ENCODE measurements at places on chromosomes 4 and X.

GRCh38 chr4:188534917-188535316 is 395.7 kb downstream of the TRIML1 start:
- no peak for DNase-seq

- no peak for DNase-seq
Measured at GRCh38 chr4:113919611-113920010, 59.8 kb downstream of the ARSJ start.

DNA sequence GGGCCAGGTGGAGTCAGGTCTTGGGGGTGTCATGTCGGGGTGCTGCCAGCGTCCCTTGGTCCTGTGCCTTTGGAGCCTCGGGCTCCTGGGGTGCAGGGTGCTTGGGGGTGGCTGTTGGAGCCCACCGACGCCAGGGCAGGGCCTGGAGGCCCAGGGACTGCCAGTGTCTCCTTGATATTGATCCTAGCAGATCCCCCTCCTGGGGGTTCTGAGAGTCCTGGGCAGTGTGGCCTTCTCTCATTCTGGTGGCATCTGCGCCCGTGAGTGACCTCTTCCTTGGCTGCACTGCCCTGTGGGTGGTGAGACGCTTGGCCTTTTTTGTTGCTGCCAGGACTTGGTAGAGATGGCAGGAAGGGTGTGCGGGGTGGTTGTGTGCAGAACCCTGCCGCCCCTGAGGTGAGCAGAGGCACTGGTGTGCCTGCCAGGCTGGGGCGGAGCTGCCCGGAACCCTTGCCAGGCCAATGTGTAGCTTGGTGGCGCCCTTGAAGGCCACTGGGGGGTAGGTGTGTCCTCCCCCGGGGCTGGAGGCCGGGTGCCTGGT is 7.0 kb downstream of the NAT8L start:
- no peak for DNase-seq

GRCh38 chr4:110663738-110664444 is 41.0 kb upstream of the PITX2 start:
- no peak for DNase-seq

GRCh38 chrX:39327705-39328104 is 526.4 kb downstream of the MID1IP1 start:
- no peak for DNase-seq

DNA sequence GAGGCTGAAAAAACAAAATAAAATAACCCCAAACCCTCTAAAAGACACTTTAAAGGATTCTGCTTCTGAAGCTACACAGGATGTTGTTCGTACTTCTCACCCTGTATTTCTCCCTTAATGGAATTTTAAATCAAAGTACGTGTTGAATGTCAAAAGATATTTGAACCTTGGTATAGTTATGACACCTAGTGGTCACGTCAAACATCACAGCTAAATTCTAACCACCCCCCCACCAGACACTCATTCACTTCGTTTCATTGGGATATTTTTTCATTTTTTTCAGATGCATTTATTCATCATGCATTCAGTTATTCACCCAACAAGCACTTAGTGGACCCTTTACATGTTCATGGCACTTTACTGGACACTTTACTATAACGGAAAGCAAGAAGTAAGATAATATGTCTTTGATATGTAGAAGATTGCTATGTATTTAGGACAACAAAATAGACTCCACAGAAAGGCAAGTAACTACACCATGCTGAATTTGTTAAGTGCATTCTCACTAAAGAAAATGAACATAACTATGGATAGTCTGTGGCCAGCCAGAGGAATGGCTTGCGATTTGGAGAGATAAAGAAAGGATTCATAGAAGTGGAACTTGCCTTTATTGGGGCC is 62.5 kb upstream of the GPR174 start:
- no peak for DNase-seq

GRCh38 chrX:74536832-74537371 is 77.5 kb downstream of the RLIM start:
- no peak for DNase-seq

DNA sequence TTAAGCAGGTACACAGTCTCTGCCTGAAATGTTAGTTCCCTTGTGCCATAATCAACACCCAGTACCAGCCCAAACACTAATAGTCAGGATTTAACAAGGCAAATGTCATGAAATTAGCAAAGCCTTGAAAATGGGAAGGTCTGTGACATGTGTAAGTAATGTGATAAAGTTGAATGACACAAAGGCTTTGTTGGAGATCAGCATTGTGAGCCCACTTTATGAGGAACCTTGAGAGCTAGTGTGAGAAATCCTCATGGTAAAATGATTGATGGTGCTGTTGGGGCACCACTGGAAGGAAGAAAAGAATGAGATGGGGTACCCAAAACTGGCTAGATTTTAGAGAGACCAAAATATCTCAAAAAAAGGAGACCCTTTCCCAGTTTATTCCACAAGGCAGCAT is 3.3 kb upstream of the LIN54 start:
- DNase-seq, result no peak

GRCh38 chrX:73812256-73812655 is 249.3 kb downstream of the CHIC1 start:
- no peak for DNase-seq

DNA sequence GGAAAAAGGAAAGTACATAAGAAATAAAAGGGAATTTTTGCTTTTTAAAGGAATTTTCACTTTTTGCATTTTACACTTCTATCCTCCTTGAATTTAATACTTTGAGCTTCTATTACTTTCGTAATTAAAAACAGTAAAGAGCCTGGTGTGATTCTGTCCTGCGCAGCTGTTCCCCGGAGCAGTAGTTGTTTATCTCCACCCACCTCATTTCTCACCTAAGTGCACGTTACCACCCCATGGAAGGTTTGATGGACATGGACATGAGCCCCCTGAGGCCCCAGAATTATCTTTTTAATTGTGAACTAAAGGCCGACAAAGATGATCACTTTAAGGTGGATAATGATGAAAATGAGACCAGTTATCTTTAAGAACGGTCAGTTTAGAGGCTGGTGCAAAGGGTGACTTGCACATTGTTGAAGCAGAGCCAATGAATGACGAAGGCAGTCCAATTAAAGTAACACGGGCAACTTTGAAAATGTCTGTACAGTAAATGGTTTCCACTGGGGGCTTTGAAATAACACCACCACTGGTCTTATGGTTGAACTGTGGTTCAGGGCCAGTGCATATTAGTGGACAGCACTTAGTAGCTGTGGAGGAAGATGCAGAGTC is 52.1 kb upstream of the TEX13D start:
- DNase-seq, result no peak

DNA sequence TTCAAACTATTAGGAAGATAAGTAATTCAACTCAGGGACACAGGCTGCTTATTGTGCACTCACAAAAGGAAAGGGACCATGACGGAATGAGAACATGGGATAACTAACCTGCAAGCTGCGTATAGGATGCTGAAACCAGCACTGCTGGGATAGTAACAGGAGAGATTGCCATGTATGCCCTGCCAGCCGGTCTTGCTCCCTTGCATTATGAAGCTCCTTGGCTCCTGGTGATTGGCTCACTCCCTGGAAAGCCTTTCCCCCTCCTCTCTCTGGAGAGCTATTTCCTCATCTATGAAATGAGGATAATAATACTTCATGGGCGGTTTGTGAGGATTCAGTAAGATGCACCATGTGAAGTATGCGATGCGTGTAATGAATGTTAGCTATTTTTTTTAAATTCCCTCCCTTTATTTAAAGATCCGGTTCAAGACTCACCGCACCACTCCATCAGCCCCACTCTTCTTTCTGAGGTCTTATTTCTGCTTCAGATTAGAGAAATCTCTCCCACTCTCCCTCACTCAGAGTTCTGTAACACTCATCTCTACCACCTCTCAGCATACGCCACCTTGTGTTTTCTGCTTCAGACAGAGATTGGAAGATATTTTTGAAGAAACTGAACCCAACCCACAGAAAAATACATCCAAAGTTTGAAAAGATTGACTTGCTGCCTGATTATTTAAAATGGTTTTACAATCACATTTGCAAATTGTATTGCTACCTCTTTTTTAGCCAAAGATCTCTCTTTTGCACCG is 18.4 kb downstream of the MSMO1 start:
- no peak for DNase-seq

DNA sequence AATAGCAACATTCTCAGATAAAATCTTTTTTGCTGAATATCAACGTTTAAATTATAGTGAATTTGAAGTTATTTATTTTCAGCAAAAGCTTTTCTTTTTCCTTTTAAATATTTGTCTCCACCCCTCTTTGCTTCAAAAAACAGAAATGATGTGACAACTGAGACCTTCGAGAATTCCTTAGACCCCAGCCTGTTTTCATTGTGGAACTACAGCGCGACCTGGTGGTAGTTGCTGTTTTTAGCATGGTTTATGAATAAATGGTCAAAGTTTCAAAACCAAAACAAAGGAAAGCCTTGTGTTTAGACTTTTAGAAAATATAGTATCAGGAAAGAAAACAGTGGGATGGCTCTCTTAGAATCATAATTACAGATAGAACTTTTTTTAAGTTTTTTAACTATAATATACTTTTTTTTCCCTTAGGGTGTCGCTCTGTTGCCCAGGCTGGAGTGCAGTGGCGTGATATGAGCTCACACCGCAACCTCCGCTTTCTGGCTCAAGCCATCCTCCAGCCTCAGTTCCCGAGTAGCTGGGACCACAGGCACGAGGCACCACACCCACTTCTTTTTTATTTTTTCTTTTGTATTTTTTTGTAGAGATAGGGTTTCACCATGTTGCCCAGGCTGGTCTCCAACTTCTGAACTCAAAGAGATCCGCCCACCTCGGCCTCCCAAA is 26.8 kb upstream of the TMEM184C start:
- peak; percentile 7 for DNase-seq

DNA sequence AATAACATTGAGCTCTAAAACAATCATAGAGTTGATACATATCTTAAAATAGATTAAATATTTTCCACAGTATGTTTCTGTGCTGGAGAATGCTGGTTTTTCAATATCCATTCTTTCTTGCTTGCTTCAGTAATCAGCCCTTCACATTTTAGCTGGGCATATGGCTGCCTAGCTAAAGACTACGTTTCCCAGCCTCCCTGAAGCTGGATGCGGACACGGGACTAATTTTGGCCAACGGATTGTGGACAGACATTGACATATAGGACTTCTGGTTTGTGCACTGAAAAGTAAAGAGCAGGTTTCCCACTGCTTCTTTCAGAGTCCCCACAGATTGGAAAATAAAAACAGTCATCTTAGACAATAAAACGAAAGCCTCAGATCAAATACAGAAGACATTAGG is 97.3 kb downstream of the COL25A1 start:
- no peak for DNase-seq

- DNase-seq, result no peak
Measured at GRCh38 chr4:39975488-39976089, 2.1 kb downstream of the PDS5A start.

DNA sequence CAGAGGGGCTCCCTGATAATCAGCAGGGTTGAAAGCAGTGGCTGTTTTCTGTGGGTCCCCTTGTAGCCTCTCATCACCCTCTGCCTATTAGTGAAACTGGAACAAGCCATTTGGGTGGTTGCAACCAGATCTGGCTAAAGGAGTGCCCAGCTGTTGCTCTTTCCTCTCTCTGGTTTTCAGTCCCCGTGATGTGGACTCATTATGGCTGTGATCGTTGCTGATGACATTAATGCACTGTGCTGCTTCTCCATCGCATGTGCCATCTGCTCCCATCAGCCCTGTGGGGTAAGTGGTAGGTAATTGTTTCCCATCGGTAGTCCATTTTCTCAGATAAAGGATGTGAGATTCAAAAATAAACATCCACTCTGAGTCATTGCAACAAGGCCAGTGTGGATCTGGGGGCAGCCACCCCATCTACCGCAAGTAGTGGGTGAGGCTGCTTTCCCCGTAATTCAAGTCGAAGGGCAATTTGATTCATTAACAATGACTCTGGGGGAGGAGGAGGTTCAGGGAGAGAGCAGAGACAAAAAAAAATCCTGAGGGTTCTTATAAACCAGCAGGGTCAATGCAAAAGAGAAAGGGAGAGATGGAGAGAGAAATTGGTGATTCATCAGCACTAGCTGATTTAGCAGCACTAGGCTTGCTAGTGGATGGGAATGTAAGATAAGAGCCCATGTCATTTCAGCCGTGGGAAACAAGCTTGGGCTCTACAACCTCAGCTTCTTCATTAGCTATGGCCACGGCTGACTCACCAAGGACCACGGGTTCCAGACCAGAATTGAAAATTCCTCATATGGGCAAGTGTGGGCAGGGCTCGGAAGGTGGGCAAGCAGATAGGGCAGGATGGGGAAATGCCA is 357.8 kb downstream of the MID1IP1 start:
- no peak for DNase-seq

- DNase-seq, result no peak
Measured at GRCh38 chr4:4384837-4385236, 2.1 kb upstream of the NSG1 start.

- DNase-seq, result no peak
Measured at GRCh38 chrX:76657499-76657898, 230.0 kb downstream of the MAGEE1 start.

DNA sequence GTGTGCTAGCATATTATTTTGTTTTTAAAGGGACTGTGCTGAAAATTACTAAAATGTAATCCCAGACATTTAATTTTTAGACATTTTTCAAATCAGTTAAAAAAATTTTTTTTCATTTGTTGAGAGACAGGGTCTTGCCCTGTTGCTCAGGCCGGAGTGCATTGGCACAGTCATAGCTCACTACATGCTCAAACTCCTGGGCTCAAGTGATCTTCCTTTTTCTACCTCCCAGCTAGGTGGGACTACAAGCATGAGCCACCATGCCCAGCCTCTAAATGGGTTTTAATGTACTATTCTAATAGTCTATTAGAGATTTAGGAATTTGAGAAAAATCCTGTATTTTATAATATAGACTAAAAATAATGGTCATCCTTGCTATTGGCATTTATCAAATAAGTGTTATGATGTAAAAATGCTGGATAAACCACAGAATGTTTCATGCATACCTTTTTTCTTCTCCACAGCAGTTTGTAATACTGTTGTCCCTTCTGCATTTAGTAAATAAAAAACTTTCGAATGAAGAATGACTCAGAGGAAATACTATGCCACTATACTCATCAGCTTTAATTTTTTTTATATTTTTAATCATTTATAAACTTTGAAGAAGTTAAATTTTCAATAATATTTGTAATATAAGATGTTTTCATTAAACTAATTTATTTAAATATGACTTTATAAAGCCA is 29.9 kb downstream of the CPEB2 start:
- no peak for DNase-seq

- no peak for DNase-seq
Measured at GRCh38 chr4:76733068-76733771, 164.7 kb downstream of the SOWAHB start.

DNA sequence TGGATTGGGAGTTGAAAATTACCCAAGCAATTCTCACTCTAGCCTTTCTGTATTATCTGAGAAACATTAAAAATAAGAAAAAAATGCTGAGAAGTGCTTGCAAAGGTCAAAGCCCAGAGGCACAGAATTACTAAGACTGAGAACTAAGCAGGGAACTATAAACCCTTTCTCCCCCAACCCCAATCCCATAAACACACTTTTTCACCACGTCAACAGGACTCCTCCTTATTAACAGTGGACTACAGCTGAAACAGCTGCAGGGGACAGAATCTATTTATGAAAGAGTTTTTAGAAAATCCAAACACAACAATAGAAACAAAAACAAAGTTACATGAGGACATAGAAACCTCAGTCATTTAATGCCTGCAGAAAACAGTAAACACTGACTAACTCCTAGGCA is 984.1 kb downstream of the TRAM1L1 start:
- DNase-seq, result no peak

Measured in activated CD8-positive, alpha-beta memory T cell treated with anti-CD3 and anti-CD28 coated beads for 1 hour (primary cell).